NCI-H345 (cell line): ENCODE measurements at places on chromosomes 5 and 9.

GRCh38 chr9:1880038-1880565, 135.0 kb upstream of the SMARCA2 start:
- DNase-seq: no peak

DNA sequence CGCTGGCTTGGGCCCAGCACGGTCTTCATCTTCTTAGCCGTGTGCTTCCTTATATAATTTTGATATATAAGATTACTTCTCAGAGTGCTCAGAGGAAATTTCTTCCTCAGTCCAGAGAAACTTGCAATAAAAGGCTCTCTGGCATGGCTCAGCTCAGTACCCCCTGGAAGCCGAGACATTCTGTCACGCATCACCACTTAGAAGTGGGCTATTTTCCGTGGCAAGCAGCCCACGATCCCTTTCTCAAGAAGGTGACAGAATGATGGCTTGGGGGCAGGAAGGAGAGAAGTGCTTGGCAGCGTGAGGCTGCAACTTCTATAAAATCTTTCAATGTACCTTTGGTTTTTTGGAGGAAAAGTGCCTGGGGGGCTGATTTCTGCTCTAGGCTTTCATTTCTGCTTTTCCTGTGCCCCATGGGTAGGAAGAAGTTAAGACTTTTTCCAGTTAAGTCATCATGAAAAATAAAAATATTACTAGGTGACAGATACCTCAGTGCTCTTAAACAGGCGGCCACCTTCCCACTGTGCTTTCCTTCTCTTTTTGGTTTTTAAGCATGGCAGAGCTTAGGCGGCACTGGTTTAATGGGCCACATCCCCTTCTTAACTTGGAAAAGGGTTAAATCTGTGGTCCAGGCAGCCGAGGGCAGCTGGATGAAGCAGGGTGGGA, 104.6 kb downstream of the MVB12B start:
- no peak for DNase-seq

GRCh38 chr5:151171529-151171928, 13.9 kb upstream of the ANXA6 start:
- no peak for DNase-seq

GRCh38 chr9:125908136-125908535, 161.0 kb downstream of the PBX3 start:
- DNase-seq: no peak

DNA sequence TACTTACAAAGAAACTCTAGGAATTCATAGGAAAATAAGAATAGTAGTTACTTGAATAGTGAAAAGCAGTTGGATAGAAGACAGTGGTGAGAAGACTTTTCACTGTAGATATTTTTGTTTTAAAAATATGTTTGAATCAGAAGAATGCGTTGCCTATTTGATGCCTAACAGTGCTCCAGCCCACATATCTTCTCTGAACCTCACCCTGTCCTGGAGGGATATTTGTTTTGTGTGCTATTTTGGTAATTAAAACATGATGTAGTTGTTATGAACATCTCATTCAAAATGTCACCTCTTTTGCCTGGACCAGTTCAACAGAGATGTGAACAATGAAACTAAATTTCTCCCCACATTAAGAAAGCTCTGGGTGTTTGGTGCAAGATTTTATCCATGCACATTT, 87.6 kb downstream of the CARTPT start:
- no peak for DNase-seq

GRCh38 chr9:136562746-136563495, 17.1 kb upstream of the NOTCH1 start:
- no peak for DNase-seq

DNA sequence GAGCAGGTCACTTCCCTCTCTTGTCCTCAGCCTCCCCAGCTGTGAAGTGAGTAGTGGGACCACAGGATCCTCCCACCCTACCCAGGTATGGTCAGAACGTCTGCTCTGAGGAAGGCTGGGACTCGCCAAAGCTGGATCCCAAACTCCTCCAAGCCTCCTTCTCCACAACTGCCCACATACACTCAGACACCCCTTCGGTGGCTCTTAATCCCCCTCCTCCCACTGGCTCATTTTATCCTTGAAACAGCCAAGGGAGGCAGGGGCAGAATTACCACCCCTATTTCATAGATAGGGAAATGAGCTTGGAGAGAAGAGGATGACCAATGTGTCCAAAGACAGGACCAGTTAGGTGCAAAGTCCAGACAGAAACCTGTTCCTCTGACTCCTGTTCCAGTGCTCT, 121.4 kb downstream of the PAX5 start:
- DNase-seq: no peak

GRCh38 chr9:111839387-111839786, 44.6 kb upstream of the SHOC1 start:
- no peak for DNase-seq

GRCh38 chr9:4228606-4229005, 71.3 kb downstream of the GLIS3 start:
- DNase-seq: no peak

DNA sequence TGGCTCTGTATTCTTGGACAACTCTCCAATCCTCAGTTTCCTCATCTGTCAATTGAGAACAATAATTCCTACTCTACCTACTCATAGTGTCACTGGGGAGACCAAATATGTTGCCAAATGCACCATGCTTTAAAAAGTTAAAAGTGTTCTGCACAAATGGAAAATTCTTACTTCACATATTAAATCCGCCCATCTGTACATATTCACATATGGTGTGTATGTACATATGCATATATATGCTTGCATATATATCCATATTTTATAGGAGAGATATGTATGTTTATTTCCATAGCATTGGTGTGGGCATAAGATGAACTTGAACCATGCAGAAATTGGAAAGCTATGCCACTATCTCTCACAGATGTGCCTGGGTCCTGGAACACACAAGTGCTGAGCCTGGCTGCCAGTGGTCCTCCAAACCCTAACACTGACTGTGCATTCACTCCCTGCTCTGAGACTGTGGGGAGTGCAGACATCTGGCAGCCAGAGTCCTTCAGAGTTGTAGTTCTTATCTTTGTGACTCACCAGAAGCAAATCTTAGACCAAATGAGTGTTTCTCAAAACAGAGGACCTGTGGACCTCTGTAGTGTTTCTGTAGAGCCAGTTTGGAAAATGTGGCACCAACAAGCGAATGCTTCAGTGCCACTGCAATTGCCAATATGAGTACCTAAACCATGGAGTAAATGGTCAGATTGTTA, 168.7 kb downstream of the GRIA1 start:
- DNase-seq: no peak

GRCh38 chr9:131762356-131762932, 22.6 kb upstream of the RAPGEF1 start:
- peak; percentile 71 for DNase-seq

- DNase-seq: no peak
These were observed 68.2 kb downstream of the BARX1 start for GRCh38 chr9:93886911-93887310.

DNA sequence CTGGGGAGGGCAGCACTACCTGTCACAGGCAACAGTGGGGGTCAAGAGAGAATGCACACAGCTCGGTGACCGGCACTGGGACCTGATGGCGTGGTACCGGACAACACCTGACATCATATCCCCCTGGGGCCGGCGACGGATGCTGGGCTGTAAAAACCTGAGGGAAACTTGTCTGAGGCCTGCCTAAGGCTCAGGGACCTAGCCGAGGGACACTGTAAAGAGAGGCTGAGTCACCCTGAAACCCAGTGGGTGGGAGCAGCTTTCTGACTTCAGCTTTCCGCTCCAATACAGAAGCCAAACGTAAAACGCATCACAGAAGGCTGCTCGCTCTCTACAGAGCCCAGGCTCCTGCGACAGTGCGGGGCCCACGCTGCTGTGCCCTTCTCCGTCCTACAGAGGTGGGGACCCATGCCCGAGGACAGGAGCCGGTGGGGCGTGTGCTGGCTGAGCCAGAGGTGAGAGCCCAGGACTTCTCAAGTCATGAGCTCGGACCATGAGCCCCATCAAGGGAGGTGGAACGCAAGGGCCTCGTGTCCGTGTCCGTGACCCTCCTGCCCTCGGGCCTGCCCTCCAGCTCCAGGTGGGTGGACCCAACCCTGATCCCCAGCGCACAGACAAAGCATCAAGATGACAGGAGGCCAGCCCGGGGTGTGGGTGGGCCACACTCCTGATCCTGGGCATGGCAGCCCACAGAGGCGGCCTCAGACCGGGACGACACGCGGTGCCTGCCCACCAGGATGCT, 5.3 kb downstream of the RALGDS start:
- DNase-seq: no peak

DNA sequence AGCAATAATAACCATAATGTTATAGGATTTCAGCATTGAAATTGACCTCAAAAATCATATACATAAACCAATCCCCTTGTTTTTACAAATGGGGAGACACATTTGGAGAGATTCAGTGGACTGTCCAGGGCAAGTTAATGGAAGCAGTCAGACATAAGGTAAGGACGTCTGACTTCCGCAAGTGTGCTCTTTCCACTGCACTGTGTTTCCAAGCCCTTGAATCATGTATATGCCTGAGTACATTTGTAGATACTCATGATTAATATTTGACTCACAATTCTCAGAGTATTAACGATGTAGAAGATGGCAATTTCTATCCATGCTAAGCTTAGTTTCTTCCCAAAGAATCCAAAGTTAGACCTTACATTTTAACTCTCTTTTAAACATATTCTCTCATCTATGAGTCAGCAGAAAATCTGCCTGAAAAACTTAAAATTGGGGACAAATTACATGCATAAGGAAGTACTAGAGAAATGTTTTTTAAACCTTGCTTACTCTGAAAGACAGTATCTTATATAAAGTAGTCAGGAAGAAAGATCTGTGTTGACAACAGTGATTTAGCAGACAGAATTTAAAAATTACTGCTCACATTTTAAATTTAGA, 165.3 kb downstream of the NFIB start:
- DNase-seq: no peak

- DNase-seq: no peak
These were observed 396.9 kb upstream of the PAPPA start for GRCh38 chr9:115756736-115757135.

- DNase-seq: no peak
These were observed 6.8 kb downstream of the GZMK start for GRCh38 chr5:55030676-55031369.

- DNase-seq: no peak
These were observed 210.4 kb upstream of the RFX3 start for GRCh38 chr9:3736161-3736560.

- DNase-seq: peak; percentile 74
These were observed 15.2 kb downstream of the LIFR start for GRCh38 chr5:38541174-38541725.

DNA sequence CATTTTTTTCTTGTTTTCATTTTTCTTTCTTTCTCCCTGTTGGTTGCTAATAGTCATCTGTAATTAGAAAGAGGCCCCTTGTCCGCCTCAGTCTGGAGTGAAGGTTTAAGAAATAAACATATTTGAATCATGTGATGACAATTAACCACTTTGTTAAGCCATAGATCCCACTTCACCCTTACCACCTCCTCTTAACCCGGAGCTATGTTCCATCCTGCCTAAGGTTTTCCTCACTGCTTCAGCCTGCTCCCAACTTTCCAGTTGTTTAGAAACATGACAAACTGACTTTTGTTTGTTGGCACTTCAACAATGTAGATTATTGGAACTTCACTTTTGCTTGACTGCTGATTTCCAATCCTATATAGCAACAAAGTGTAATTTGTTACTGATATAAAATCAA, 37.4 kb upstream of the SSBP2 start:
- DNase-seq: no peak

DNA sequence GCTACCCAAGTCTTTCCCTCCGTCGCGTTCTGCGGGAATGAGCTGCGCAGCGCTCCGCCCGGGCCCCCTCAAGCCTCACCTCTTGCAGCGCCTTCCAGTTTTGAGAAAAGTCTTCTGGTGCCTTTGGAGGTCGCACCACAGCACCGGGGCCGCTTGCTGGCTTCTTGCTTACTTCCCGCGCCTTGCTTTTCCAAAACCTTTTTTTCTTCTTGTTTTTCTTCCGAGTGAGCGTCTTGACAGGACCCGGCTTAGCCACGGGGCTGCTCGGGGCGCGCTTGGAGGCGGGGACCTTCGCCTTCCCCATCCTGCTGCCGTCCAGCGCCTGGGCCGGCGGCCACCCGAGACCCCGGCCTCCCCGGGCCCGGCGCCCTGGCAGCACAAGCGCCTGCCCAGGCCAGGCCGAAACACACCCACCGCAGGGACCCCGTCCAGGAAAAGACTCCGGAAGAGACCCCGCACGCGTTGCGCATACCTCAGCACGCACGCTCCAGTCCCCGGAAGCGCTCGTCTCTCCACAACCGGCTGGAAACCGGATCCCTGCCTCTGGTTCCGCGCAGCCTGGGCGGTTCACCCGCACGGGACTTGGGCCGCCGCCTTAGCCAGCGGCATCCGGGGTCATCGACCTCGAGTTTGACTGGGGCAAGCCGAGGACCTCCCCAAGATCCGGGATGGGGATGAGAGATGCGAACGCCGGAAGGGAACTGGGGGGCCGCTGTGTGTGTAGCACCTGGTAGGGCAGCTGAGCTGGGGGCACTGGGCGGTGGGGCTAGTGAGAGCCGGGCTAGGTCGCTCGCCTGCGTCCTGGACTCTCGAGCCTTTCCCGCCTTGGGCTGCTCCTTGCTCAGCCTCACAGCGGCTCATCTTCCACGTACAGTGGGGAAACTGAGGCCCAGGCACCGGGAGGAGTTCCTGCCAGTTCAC, at the start of gene REXO4:
Gene REXO4 (minus strand): TSS at position 470 of the 921 bp plus-strand sequence. CDS start 166 bp downstream, at position 304.
- peak; percentile 87 for DNase-seq

GRCh38 chr9:19155106-19155935, 28.0 kb upstream of the PLIN2 start:
- peak; percentile 4 for DNase-seq

DNA sequence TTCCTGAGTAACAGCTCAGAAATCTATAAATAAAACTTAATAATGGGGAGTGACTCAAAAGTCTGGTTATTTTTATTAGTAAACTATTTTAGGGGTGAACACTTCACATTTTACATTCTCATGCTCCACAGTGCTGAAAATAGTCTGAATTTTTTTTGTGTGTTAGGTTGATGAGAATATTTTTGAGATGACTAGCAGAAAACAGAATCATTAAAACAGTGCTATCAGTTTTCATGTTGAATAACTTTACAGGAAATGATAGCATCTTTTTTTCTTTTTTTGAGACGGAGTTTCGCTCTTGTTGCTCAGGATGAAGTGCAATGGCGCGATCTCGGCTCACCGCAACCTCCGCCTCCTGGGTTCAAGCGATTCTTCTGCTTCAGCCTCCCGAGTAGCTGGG, 60.3 kb downstream of the TMC1 start:
- no peak for DNase-seq

DNA sequence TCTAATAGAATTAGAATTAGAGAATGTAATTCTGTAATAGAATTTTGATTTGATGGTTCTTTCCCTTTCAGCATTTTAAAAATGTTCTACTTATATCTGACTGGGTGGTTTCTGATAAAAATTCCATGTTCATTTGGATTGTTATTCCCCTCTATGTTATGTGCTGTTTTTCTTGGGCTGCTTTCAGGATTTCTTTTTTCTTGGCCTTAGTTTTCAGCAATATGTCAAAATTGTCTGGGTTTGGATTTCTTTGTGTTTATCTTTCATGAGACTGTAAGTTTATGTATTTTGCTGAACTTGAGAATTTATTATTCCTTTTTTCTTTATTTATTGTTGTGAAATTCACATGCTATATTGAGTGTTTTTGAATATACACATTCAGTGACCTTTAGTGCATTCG, 189.1 kb downstream of the RANBP17 start:
- DNase-seq: no peak

GRCh38 chr5:54341971-54342370, 31.6 kb upstream of the ARL15 start:
- DNase-seq: no peak
